ENCODE measurements at places on chromosomes 6 and 20.
A peak's percentile ranks its signal among the peaks of the same experiment; 100 is the strongest.

DNA sequence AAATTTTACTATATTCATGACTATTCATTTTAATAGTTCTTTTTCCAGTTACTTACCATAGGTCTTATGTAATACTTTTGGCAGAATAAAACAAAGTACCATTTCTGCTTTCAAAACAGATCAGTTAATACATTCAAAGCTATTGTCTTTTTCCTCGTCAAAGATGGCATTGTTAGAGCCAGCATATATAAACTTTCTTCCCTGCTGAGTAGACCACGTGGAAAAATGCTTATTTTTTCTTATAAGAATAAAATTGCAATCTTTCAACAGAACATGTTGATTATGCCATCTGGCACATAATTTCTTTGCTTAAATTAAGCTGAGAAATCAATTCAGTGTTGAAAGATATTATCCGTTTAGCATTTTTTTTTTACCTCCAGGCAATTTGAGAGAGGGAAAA is 34.9 kb upstream of the EXOC2 start:
- no peak for DNase-seq

- DNase-seq, result peak; percentile 79
Observed at GRCh38 chr6:33123732-33124524, 48.1 kb downstream of the HLA-DPB1 start.

DNA sequence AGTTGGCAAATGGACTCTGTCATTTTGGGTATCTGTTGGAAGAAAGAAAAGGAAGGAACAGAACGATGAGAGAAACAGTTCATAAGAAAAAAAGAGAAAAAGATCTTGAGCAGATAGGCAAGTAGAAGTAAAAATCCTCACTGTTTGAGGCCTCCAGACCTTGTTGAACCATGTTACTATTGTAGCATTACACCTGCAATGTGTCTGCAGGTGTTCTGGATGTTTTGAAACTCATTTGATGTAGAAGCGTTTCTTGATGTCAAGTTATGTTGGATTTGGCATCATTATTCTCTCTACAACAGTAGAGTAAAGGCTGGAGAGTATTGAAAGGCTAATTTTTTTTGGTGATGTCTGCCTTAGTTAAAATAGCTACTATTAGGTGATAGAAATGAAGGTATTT is 108.7 kb downstream of the CARMIL1 start:
- DNase-seq, result no peak

DNA sequence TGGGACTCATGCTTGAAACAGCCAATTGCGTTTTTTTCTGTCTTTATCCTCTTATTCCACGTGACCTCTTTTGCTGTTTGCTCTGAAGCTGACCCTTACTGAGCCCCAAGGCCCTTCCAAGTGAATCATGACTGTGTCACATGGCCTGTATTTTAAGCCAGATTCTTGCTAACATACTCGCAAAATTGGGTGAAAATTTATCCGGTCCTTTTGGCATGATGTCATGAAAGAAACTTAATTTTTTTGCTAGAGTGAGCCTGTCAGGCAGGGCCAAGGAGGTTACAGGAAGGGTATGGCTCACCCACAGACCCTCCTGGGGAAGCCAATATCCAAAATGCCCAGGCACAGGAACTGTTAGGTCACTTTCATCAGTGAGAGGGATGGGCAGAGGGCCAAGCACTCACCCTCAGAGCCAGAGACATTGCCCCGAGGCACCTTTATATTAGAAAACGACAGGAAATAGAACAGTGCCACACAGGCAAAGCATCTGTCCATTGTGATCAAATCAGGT is 296.7 kb downstream of the CDH26 start:
- no peak for DNase-seq

GRCh38 chr20:1430004-1430451 is 36.6 kb downstream of the NSFL1C start:
- no peak for DNase-seq

- peak; percentile 91 for DNase-seq
Observed at GRCh38 chr6:170178561-170179477, 112.1 kb downstream of the DLL1 start.
